Stimulated activated CD4-positive, alpha-beta T cell treated with anti-CD3 and anti-CD28 coated beads, Interleukin-15, amount 100 ng/mL, for 48 hours (primary cell): ENCODE measurements at places on chromosomes 1 and 21.

DNA sequence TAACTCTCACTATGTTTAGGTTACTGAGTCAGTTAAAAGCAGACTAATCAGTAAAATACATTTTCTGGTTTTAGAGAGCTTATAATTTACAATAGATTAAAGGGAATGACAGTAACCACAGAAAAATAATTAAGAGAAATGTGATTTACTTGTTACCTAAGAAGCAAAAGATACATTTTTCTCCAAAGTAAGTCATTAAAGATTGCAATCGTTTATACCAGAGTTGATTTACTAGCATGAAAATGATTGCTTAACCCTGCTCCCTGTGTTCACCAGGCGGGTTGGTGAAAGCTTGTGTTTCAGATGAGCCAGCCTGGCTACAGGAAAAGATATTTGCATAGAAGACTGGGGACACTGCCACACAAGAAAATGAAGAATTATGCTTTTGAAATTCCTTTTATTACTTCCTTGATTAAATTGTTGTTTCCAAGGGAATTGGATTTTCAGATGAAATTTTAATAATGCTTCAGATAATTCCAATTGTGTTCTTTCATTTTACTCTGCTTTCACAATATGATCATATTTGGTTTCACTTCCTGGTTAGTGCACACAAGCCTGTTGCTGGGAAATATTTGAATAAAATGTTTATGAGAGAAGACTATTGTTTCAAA is 27.9 kb downstream of the LRRC8B start:
- DNase-seq: no peak

GRCh38 chr1:159483501-159483900 is 44.0 kb downstream of the OR10J1 start:
- no peak for DNase-seq

- no peak for DNase-seq
These were observed 141.8 kb downstream of the SYT2 start for GRCh38 chr1:202568410-202568809.

DNA sequence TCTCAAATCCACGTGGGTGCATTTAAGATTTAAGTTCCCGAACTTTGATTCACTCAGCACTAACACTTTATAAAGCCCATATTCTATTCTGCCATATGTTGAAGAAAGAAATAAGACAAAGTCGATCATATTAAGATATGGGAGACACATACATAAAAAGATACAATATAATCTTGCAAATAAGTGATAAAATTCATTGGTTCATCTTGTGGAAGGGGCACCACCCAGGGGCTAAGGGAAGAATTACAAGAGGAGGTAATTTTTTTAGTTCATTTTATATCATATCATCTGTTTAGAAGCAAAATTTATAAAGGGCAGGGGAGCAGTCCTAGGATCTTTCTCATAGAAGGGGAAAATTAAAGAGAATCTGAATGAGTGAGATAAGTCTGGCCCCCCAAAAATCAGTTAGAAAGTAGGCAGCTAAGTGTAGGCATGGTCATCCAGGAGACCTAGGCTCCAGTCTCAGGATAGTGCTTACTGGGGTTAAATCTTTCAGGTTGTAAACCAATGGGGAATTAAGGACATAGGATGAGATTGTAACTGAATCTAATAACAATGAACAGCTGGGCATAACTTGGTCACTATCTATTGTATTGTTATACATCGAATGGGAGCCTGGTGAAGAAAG is 124.2 kb upstream of the L1TD1 start:
- DNase-seq: no peak

DNA sequence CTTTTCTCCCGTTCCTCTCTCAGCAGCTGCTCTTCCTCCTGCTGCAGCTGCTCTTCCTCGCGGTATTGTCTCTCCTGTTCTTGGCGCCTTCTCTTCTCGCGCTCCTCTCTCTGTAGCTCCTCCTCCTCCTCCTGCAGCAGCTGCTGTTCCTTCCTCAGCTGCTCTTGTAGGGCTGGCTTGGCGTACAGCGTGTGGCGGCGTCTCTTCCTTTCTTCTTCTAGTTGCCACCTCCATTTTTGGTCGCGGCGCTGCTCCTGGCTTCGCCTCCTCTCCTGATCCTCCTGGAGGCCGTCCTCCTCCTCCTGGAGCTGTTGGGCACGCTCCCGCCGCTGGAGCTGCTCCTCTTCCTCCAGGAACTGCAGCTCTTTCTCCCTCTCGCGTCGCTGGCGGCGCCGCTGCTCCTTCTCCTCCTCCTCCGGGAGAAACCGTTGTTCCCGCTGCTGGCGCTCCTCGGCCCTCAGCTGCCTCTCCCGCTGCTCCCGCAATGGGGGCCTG is 4.8 kb downstream of the TCHH start:
- DNase-seq: no peak

- DNase-seq: no peak
These were observed 36.1 kb downstream of the DNTTIP2 start for GRCh38 chr1:93842750-93843500.

DNA sequence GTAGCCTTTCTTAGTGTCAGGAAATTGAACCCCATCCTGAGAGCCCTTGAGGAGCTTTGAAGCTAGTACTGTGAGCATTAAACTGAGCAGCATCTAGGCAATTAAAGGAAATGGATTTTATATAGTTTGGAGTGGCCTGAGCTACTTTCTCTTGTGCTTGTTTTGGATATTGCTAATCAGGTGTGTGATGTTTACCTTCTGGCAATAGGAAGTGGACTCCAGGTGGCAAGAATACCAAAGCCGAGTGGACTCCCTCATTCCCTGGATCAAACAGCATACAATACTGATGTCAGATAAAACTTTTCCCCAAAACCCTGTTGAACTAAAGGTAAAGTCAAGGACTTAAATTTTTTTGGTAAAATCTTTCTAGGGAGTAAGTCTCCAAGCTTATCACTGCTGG is 79.4 kb downstream of the MACF1 start:
- no peak for DNase-seq

- no peak for DNase-seq
These were observed 136.8 kb upstream of the RUNX3 start for GRCh38 chr1:25066731-25067517.

GRCh38 chr1:42730002-42730401 is 10.0 kb downstream of the CLDN19 start:
- DNase-seq: no peak

DNA sequence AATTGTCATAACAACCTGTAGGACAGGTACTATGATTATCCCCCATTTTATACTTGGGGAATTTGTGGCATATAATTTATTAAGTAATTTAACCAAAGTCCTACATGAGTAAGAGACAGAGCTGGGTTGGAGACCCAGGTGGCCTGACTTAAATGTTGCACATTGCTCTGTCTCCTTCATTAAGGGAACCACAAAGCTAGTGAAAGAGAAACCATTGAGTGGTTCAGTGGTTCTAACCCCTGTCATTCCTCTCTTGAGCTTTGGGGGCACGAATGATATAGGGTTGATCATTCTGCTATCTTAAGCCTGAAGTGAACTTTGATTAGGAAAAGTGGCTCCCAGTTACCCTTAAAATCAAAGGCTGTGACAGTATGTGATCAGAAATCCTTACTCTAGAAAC is 5.3 kb upstream of the MAP3K7CL start:
- DNase-seq: no peak

- no peak for DNase-seq
These were observed 5.5 kb downstream of the KLHL21 start for GRCh38 chr1:6596886-6597776.

DNA sequence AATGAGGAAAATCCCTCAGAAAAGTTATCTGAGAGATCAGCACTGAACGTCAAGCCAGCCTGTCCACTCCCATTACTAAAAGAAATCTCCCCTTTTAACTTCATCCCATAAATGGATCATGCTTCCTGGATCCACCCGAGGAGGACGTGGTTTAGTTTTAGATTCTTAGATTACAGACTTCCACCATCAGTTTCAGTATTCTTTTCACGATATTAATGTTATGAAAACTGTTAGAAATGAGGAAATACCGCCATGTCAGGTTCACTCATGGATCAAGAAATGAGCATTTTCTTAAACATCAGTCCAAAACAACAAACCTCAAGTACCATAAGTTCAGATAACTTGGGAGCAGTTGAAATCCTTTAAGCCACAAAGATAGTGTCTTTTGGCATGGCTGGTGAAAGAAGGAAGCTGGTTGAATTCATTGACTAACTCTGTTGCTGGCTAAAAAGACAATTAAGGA is 49.8 kb downstream of the NFIA start:
- no peak for DNase-seq

DNA sequence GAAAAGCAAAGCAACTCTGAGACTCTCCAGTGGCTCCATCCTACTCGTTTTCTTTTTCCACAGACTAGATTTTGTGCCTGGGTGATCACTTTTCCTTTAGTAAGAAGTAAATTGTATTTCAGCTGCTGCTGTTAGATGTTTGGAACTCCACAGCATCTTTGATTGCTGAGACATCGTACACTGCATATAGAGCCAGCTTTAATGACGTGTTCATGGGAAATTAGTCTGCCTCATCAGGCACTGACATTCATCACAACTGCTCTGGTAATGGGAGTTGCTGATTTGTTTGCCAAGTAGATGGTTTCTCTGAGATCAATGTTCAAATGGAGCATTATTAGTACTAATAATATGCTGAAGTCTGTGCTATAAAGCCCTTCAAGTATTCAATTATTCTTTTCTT is 573.8 kb upstream of the NR5A2 start:
- DNase-seq: no peak

- DNase-seq: no peak
These were observed 36.3 kb downstream of the TNNI3K start for GRCh38 chr1:74271503-74271902.
